Colonic mucosa (tissue), 4 donors: ENCODE measurements at places on chromosomes 1 and 21. TPM values are rescaled to one million over a fixed set of nuclear protein-coding genes. Genes with fewer than 3 reads are reported as not detected.

- no peak for DNase-seq
- H3K4me1 ChIP-seq, result peaks cover 4% of the 10 kb centered on the region
- H3K4me3 ChIP-seq, result no peak overlapping the region
Observed at GRCh38 chr1:184393962-184394361, 7.1 kb downstream of the C1orf21 start.

- H3K27ac ChIP-seq, result peak overlapping the region; percentile 96
- no peak for DNase-seq
- H3K4me3 ChIP-seq, result no peak overlapping the region
- H3K27me3 ChIP-seq, result no peaks in the 10 kb centered on the region
Observed at GRCh38 chr1:206952171-206952570, 5.9 kb upstream of the PIGR start.

DNA sequence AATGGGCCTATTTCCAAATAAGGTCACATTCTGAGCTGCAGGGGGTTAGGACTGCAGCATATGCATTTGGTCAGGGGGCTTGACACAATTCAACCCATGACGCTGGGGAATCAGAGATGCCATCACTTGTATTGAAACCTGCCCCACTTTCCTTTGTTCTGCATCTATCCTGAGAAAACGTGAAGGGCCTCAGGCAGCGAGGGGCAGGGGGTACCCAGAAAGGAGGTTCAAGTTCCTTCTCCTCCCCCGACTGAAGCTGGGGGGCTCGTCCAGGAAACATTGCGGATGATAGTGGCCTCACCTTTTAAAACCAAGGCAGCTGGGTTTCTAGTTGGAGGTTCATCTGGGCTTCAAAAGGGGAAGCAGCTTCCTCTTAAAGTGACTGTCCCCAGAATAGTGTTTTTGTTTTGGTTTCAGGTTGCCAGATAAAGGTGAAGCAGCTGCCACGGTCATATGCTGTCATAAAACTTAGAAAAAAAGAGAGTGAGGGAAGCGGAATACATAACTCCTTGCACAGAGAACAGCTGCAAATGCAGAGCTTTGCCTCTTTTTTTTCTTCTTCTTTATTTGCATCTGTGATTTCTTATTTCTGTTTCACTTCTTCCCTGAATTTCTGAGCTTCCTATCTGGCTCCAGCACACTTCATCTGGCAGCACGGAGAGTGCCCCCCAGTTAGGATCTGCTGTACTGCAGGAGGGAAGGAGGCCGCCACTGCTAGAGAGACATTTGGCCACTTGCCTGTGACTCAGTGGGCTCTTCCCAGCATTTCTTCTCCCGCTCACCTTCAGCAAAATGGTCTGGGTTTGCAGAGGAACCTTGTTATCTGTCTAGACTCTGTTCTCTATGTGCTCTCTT, 142.0 kb downstream of the AJAP1 start:
- H3K27me3 ChIP-seq, result no peaks in the 10 kb centered on the region
- H3K4me1 ChIP-seq, result no peaks in the 10 kb centered on the region
- no peak overlapping the region for H3K4me3 ChIP-seq
- H3K27ac ChIP-seq, result no peak overlapping the region
- no peak for DNase-seq

ILDR2 gene
- total RNA-seq, result 2.7 TPM

SPATA17 gene
- total RNA-seq, result 0.45 TPM

EDN2 gene
- 13.5 TPM for total RNA-seq
